ENCODE measurements at places on chromosomes 2 and 18. TPM values are rescaled to one million over a fixed set of nuclear protein-coding genes. Genes with fewer than 3 reads are reported as not detected.
A peak's percentile ranks its signal among the peaks of the same experiment; 100 is the strongest.

GRCh38 chr2:176187899-176188773 is at the start of gene HOXD1:
Gene HOXD1, plus strand, starts transcription at chr2:176188668. Its CDS starts 134 bp downstream, at chr2:176188802.
- DNase-seq: no peak

DNA sequence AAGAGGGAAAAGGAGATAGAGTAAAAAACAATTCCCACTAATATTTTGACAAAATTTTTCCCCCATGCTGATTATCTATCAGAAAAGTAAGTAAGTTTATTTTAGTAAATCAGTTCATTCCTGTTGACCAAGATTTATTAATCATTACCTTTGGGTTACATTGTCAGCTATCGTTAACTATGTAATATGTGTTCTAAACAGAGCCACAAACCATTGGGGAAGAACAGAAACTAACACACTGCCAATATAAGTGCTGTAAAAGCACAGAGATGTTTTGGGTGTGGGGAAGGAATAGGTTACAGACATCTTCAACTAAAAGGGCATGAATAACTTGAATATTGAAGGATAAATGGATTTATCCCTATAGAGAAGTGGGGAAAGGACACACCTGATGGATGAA is 42.5 kb upstream of the ACADL start:
- no peak for DNase-seq

The SNED1 gene
- 6.5 TPM for total RNA-seq

DNA sequence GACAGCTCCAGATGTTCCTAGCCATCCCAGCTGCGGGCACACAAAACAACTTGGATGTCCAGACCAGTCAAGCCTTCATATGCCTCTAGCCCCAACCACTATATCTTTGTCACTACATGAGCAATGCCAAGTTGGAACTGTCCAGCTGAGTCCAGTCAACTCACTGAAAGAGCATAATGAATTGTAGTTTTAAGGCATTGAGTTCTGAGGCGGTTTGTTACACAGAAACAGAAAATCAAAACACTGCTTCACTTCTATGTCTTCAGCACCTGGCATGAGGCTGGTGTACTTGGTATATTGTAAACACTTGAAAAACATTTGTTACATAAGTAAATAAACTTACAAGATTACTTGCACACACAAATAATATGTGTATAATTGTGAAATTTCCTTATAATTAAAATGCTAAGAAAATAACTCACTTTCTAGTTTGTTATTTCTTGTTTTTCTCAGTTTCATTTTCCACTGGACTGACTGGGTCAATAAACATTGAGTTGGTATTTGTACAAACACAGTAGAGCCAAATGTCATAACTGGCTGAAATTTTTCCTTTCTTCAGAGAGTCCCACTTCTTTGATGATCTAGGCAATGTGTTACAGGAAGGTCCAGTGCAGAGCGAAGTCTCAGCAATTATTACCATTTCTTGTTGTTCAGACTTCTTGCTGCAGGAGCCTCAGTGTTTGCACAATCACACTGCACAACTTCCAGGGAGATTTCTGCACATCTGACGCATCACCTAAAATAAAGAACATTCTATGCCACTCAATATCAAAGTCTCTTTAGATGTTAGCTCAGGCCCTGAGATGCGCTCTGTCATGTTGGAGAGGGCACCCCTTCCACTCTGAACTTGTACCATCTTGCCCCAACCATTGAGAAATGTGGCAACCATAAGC is 38.2 kb upstream of the DPP4 start:
- peak; percentile 39 for DNase-seq

- DNase-seq: peak; percentile 98
Measured at GRCh38 chr18:7038330-7038851, 79.2 kb downstream of the LAMA1 start.

DNA sequence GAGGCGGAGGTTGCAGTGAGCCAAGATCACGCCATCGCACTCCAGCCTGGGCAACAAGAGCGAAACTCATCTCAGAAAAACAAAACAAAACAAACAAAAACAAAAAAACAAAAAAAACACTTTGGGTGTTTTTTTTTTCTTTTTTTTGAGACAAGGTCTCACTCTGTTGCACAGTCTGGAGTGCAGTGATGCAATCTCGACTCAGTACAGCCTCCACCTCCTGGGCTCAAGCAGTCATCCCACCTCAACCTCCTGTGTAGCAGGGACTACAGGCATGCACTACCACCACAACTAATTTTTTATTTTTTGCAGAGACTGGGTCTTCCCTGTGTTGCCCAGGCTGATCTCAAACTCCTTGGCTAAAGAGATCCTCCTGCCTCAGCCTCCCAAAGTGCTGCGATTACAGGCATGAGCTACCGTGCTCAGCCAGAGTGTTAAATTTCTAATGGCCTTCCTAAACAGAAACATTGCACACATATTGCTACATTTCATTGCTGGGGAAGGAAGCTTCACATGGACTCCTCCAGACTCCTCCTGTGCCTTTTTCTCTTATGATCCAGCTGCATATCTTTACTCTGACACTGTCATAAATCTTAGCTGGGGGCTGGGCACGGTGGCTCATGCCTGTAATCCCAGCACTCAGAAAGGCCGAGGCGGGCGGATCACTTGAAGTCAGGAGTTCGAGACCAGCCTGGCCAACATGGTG is 19.7 kb downstream of the STARD7 start:
- peak; percentile 66 for DNase-seq

GRCh38 chr2:84362541-84362940 is 96.5 kb downstream of the SUCLG1 start:
- DNase-seq: no peak

DNA sequence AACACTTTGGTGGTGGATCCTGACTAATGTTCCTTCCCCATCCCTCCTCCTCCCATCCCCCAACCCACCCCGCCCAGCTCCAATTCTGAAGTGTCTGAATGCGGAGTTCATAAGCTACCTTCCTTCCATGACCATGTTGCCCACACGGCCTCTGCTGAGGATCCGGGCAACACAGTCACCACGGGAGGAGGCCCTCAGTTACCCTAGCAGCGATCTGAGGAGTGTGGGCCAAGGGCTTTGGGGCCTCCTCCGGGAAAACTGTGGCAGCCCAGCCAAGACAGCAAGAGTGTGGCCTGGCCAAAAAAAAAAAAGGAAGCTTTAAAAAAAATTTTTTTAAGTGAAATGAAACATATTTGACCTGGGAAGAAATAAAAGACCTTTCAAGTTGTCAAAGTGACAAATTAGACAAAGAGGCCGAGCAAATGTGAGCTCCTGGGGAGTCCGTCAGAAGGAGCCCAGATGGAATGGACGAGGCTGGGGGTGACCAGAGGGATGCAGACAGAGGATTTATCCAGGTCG is 169.0 kb upstream of the PKDCC start:
- no peak for DNase-seq

The CSRNP3 gene
- 2.9 TPM for total RNA-seq

The AAMP gene
- 110 TPM for total RNA-seq

GRCh38 chr2:203155406-203155805 is 83.4 kb upstream of the CYP20A1 start:
- DNase-seq: no peak

The M1AP gene
- not detected for total RNA-seq

The ALKAL2 gene
- not detected for total RNA-seq

The KLF7 gene
- 28.1 TPM for total RNA-seq

GRCh38 chr2:30931841-30932407 is 124.7 kb upstream of the CAPN13 start:
- no peak for DNase-seq

The UGT1A3 gene
- not detected for total RNA-seq

DNA sequence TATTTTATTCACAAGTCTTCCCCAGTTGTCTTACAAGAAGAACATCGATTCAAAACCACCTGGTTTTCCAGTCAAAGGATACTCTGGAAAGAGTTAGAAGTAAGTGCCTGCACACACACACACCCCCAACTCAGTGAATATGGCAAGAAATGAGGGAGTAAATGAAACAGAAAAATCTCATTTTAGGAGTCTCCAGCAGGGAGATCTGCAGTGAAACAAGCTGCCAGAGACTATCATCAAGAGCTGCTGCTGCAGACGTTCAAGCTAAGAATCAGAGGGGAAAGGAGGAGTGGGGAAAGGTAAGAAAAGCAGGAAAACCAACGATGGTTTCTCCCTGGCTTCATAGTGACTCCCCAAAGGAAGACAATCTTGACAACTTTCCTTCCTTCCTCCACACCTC is 2.4 kb downstream of the ALK start:
- DNase-seq: no peak

DNA sequence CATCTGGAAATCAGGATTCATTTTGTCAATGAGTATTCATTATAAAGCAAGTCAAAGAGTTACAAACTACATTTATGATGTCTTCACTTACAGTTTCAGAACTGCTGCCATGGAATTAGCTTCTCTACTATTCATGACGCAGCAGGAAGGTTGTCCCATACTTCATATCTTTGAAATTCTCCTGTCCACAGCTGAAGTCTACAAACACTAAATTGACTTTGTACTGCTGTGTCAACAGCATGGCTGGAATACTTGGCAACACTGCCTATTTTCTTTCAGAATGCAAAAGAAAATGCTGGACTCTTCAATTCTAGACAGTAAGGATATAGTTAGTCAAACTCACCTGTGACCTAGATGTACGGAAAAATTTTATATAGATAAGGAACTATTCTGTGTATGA is 44.6 kb upstream of the UNC80 start:
- no peak for DNase-seq

Measured in fibroblast of villous mesenchyme (primary cell).